ENCODE measurements at places on chromosomes 3 and 15.

DNA sequence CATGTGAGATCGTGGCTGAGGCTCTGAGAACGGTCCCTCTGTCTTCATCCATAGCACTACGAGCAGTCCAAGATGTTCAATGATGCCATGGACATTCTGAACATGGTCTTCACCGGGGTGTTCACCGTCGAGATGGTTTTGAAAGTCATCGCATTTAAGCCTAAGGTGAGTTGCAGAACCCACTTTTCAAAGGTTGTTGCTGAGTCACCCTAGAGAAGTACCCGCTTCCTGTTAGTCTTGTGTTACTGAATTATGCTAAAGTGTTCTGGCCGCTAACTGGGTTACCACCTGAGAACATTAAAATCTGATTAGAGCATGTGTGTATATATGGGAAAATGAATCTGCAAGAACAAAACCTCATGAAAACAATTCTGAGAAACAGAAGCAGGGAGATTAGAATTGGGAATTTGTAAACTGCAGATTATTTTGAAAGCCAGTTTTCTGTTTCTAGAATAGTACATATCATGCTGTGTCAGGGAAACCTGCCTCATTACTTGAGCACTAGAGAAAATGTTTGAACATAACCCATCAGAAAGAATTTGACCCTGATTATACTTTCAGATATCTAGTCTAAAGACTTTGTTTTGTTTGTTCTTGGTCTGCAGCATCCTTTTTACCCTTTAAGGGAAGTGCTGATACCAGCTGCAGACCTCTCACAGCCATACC, 92.6 kb downstream of the CHDH start:
- DNase-seq, result no peak

- DNase-seq, result no peak
Observed at GRCh38 chr3:35707904-35708303, 68.6 kb downstream of the ARPP21 start.

- peak; percentile 22 for DNase-seq
Observed at GRCh38 chr3:194396859-194397756, 2.0 kb downstream of the GP5 start.

GRCh38 chr15:82950295-82950694, 2.2 kb downstream of the HOMER2 start:
- DNase-seq, result no peak

DNA sequence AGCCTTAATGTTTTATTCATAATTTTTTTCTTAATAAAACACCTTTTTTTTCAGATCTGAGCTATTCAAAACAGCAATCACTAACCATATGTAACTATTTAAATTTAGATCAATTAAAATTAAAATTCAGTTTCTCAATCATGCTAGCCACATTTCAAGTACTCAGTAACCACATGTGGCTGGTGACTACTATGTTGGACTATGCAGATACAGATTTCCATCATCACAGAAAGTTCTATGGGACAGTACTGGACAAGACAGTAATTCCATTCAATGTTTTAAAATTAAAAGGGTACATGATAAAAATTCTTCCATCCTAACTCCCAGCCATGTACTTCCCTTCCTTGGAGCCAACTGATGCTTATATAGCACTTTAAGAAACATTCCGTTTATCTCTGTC, 119.3 kb downstream of the GLDN start:
- no peak for DNase-seq
